Uterus (tissue), 4 donors: ENCODE measurements at places on chromosomes 1 and 21.
A peak's percentile ranks its signal among the peaks of the same experiment; 100 is the strongest.

- DNase-seq = no peak
Measured at GRCh38 chr1:116711263-116711840, 42.9 kb upstream of the CD2 start.

GRCh38 chr1:203624341-203624712, 2.3 kb upstream of the ATP2B4 start:
- DNase-seq = no peak

DNA sequence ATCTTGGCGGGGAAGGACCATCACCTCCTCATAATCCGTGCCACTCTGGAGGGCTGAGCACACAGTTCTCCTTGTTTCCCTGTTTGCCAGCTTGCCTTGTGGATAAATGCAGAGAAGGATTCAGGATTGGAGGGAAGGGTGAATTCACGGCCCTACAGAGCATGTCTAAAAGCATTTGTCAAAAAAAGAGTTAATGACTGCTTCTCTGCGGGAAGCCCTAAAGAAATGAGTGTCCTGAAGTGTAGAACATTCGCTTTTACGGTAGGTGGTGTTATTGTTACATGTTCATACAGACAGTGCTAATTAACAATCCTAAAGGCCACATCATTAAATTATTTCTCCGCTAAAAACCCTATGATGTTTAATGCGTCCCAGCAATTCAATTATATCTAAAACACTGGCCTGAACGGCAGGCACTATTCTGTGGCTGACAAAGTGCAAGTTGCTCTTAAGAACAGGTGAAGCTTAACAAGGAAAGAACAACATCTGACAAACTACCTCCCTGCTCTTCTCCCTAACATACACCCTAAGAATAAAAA, 112.3 kb upstream of the NFIA start:
- DNase-seq = no peak

GRCh38 chr1:202890392-202890791, 1.4 kb upstream of the RABIF start:
- no peak for DNase-seq

GRCh38 chr21:44759628-44760285, 41.9 kb downstream of the UBE2G2 start:
- DNase-seq = no peak

DNA sequence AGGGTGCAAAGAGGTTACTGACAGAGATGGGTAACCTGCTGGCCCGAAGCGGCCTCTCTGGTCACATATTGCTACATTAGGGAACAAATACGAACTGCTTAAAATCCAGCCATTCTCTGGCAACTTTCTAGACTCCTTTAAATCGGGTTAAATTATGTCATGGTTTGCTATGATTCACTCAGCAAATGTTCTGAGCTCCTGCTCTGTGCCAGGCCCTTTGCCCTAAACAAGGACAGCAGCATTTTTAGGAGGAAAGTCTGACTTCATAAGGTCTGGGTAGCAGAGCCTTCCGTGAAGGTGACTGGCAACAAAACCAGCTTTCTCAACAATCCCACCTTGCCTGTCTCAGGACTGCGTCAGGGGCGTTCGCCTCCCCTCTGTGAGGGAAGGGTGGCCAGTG, 15.4 kb downstream of the ZP4 start:
- DNase-seq = no peak

DNA sequence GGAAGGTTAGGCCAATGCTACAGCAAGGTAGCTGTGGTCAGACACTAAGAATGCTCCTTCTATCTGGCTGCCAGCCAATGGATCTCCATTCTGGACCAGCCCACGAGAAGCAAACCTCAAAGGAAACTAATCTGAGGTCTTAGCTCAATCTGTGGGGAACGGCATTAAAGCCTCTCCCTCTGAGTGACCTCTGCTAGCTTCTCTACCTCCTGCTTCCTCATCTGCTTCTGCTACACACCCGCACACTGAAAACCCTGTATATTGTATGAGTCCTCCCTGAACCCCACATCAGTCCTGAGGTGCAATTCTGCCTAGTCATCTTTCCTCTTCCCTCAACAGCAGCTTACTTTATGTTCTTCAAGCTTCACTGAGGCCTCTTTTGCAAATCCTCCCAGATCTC, 6.9 kb upstream of the GALE start:
- DNase-seq = no peak

GRCh38 chr21:34075760-34076660, 2.6 kb downstream of the MRPS6 start:
- DNase-seq = no peak

GRCh38 chr1:172600615-172601014, 58.3 kb upstream of the FASLG start:
- DNase-seq = no peak

GRCh38 chr21:35015435-35016024, 33.6 kb downstream of the RUNX1 start:
- no peak for DNase-seq

DNA sequence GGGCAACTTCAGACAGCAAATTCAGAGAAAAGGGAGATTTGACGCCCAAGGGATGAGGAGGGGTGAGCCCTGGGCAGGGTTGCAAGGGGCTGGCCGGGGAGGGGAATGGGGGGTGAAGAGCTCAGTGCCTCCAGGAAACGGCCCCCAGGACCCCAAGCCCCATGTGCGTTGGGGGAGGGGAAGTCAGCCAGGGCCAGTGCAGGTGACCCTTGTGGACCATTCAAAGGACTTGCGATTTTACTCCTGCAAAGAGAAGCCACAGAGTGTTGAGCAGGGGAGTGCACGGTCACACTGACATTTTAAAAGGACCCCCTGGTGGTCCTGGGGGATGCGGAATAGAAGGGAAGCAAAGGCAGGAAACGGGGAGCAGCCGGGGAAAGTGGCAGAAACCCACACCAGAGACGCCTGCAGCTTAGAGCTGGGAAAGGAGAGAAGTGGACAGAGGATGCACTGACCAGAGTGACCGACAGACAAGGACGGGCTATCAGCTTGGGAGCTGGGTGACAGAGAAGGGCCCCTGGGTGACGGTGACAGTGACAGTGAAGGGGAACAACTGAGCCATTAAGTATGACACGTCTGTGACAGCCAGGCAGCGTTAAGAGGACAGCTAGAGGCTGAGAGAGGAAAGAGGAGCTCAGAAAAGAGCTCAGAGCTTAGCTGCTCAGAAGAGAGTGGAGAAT, 54.0 kb upstream of the TMEM51 start:
- no peak for DNase-seq

DNA sequence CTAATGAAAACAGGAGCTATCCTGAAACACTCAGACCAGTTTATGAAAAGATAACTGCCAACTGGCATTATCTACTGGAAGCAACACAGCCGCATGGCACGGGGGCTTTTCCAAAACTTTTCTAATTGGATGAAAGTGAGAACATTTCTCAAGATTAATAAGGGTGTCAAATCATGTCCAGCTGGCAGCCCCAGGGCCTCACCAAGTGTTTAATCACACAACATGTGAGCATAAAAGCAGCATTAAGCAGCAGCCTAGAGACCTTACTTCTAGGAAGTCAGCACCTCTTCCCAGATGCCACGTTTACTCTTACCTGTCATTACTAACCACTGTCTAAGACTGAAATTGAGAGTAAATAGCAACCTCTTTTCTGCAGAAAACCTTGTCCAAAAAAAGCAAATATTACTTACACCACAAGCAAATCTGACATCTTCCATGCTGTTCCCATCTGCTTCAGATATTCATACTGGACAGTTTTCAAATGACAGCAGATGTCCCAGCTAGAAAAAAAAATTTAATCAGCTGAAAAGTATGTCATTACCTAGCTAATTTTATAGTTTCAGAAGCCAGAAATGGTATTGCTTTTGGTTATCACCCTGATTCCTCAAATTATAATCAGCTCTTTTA, 341.5 kb upstream of the ZP4 start:
- no peak for DNase-seq

DNA sequence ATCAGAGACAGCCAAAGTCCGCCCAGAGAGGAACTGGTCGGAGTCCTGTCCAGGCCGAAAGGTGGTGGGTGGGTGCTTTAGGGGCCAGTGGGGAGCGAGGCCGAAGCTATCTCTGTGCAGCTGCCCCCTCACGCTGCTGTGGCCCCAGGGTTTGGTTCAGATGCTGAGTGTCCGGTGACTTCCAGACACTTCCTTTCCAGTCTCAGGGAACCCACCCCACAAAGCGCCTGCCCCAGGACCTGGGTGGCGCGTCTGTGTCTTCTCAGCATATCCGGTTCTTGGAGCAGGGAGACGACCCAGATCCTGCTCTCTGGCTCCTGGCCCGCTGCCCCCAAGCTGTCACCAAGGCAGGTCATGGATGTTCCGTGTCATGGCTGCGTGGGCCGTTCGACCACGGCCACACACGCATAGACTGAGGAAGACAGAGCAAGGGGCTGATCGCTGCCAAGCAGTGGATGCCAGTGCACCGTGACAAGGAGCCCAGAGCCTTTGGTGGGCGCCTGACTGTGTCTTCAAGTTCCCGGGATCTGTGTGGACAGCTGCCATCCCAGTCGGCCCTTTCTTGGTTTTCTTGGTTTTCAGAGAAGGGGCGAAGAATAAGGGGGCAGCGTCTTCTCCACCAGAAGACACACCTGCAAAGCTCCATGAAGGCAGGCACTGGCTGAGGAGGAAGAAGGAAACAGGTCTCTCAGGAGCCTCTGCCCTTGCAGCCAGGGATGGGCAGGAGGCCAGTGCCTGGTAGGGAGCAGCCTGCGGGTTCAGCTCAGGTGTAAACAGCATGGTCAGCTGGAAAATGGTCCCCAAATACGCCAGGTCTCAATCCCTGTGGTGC, 22.9 kb upstream of the COL18A1 start:
- no peak for DNase-seq

DNA sequence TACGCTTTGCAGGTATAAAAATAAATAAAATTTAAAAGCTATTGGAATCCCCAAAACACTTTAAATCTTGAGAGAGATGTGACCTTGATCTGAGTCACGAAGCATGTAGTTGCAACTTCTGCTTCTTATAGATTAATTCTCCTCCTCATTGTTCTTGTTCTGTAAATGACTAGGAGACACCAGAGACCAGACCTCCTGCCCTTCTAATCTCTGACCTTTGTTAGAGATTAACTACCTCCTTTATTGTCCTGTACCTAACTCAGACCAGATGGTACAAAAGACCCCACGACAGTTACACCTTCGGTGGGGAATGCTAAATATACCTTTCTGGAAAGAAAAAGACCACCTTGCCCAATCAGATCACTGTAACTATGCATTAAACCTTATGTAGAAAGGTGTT, 76.9 kb upstream of the NEK2 start:
- DNase-seq = no peak

GRCh38 chr21:41045534-41046268, 122.3 kb upstream of the BACE2 start:
- DNase-seq = no peak

DNA sequence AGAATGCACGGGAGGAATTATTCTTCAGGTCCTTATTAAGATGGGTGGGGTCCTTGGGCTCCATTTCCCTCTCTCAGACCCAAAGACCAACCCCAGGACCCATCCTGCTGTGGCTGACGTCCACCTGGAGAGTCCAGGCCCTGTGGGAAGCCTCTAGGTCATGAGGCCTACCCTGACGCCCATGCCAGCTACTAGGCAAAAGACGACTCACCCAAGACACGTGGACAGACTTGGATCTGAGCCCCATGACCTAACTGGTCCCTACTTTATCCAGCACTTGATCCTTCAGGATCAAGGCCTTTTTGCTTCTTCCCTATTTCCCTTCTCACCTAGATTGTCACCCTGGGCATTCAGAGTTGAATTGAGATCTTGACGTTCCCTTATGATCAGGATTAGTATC, 56.0 kb upstream of the CASZ1 start:
- DNase-seq = no peak

GRCh38 chr1:109423498-109423897, 2.8 kb downstream of the PSMA5 start:
- no peak for DNase-seq

GRCh38 chr1:30823969-30824735, 66.6 kb upstream of the LAPTM5 start:
- DNase-seq = peak; percentile 96

DNA sequence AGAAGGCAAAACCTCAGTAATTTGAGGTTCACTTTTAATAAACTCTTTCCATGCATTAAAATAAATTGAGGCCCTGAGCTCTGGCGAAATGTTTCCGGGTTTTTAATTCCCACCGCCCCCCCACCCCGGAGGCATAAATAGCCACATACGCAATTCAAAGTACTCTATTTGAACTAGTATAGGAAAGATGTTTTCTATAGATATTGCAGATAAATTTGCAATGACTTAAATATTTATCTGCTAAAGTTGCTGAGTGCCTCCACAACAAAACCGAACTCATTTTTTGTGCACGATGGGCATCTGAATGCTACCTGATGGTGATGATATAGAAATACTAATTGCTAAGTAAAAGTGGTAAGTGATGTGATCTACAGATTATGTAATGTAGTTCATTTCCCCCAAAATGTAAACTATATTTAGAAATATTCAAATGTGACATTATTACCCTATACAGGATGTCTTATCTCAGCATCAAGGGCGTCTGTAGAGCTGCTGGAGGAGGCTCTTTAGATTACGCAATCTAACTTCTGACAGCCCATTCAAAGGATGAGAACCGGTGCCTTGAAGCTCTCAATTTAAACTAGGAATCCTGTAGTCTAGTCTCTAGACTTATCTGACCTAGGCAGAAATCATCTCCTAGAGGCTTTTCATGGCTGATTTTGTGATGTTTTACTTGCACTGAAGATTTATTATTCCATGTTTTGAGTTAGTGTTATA, 8.5 kb downstream of the IRF2BP2 start:
- peak; percentile 47 for DNase-seq

- DNase-seq = no peak
Measured at GRCh38 chr21:41973427-41973831, 19.6 kb upstream of the C2CD2 start.
